ENCODE measurements at places on chromosomes 13 and 19. TPM values are rescaled to one million over a fixed set of nuclear protein-coding genes. Genes with fewer than 3 reads are reported as not detected.

GRK1 gene
- 0.03 TPM for polyA plus RNA-seq

PLEKHF1 gene
- 30.8 TPM for polyA plus RNA-seq

- DNase-seq, result no peak
Observed at GRCh38 chr19:9721861-9722260, 46.7 kb downstream of the ZNF846 start.

GJA3 gene
- 0.05 TPM for polyA plus RNA-seq

DCLK1 gene
- 6.5 TPM for polyA plus RNA-seq

- DNase-seq, result no peak
Observed at GRCh38 chr19:799076-799881, 2.0 kb downstream of the PTBP1 start.

- no peak for DNase-seq
Observed at GRCh38 chr19:47241919-47242577, 11.0 kb upstream of the BBC3 start.

DNA sequence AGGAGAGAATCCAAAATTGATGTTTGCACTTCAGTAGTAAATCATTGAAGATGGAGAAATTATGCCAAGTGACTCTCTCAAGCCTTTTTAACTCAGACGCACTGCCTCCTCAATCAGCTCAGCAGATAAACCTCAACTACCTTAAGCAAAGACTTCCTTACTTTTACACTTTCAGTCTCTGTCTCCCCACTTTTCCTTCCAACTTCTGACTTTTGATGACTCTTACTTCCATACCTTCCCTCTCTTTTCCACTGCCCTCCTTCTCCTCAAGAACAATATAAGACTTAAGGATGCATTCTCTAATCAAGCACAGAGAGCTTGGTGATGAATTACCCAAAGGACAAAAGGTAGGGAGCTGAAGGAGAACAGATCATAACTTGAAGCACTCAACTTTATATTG, 4.8 kb upstream of the DACH1 start:
- DNase-seq, result no peak

DNA sequence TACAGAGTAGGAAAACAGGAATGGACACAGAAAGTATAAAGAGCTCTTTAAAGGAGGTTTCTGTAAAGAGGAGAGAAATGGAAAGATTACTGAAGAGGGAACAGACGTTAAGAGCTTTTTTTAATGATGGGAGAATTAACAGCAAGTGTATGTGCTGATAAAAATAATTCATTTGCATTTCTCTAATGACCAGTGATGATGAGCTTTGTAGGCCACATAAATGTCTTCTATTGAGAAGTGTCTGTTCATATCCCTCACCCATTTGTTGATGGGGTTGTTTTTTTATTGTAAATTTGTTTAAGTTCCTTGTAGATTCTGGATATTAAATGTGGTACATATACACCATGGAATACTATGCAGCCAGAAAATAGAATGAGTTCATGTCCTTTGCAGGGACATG, 40.0 kb downstream of the MYO16 start:
- DNase-seq, result no peak

Measured in urinary bladder (tissue), 4 donors.